Activated naive CD8-positive, alpha-beta T cell treated with anti-CD3 and anti-CD28 coated beads, Interleukin-2, amount 10 ng/mL, durations not matched to agents 7 days and 5 days (primary cell): ENCODE measurements at places on chromosomes 12 and 14. TPM values are rescaled to one million over a fixed set of nuclear protein-coding genes. Genes with fewer than 3 reads are reported as not detected.

The RAD9B gene
- total RNA-seq: 2.3 TPM

DNA sequence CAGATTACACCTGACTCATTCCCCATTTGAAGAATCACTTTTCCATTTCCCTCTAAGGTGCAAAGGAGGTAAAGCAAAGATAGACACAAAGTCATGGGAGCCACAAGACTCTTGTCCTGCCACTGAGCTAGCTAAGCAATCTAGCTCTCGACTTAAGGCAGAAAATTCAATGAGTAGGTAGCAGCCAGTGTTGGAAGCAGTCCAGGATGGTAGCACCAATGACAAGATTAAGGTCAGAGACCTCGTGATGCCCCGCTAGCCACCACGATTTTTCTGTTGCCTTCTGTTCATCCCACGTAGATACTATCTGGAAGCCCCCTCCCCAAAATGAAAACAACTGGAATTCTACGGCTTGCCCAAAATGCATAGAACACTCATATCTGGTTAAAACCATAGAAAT lies 1.4 kb downstream of the VAMP1 start:
- DNase-seq: no peak

The ESYT1 gene
- 251 TPM for total RNA-seq

- DNase-seq: no peak
These were observed 32.4 kb upstream of the SLC17A8 start for GRCh38 chr12:100324498-100324897.

The POU6F1 gene
- 21.8 TPM for total RNA-seq

The OLR1 gene
- not detected for total RNA-seq

GRCh38 chr14:92528486-92529100 lies 15.0 kb downstream of the RIN3 start:
- peak; percentile 23 for DNase-seq
